A549 treated with AZD2906 at 1 μM for 4 hours (cell line): ENCODE measurements at places on chromosomes 16 and 17. TPM values are rescaled to one million over a fixed set of nuclear protein-coding genes. Genes with fewer than 3 reads are reported as not detected.

TMEM88 gene
- total RNA-seq: 0.20 to 0.89 TPM (median 0.71 TPM) in 5 replicates

ADAMTS18 gene
- total RNA-seq: 0.01 to 0.08 TPM (median 0.02 TPM) in 4 of 5 replicates, not detected in the other

ACBD4 gene
- 6.4 to 7.7 TPM (median 7.5 TPM) in 5 replicates for total RNA-seq

OR4D1 gene
- total RNA-seq: 0.02 to 0.03 TPM in 2 of 5 replicates, not detected in the others

ALOX12B gene
- total RNA-seq: 1.1 to 1.5 TPM (median 1.4 TPM) in 5 replicates

ZFP3 gene
- total RNA-seq: 0.82 to 1.1 TPM (median 1.0 TPM) in 5 replicates

KRTAP4-6 gene
- total RNA-seq: not detected in 5 replicates

SLC46A1 gene
- total RNA-seq: 15.0 to 19.0 TPM (median 17.1 TPM) in 5 replicates

KRT20 gene
- 0.11 to 0.30 TPM (median 0.23 TPM) in 5 replicates for total RNA-seq

SCARF1 gene
- 0.19 to 0.43 TPM (median 0.23 TPM) in 5 replicates for total RNA-seq

VMO1 gene
- 0.39 to 1.4 TPM (median 0.76 TPM) in 5 replicates for total RNA-seq

TEKT5 gene
- total RNA-seq: 0.18 TPM in 1 of 5 replicates, not detected in the others

SHISA9 gene
- 0.02 to 0.14 TPM (median 0.06 TPM) in 5 replicates for total RNA-seq

PPP1R27 gene
- total RNA-seq: 0.08 to 0.35 TPM (median 0.18 TPM) in 5 replicates

SAT2 gene
- 60.3 to 85.9 TPM (median 73.8 TPM) in 5 replicates for total RNA-seq

SHPK gene
- 13.7 to 16.9 TPM (median 15.1 TPM) in 5 replicates for total RNA-seq

PRAC1 gene
- not detected in 5 replicates for total RNA-seq

MYH8 gene
- total RNA-seq: not detected in 5 replicates

CLEC18A gene
- 0.08 to 0.18 TPM (median 0.13 TPM) in 4 of 5 replicates, not detected in the other for total RNA-seq

KRTAP17-1 gene
- total RNA-seq: not detected in 5 replicates

CYBC1 gene
- 51.0 to 60.8 TPM (median 55.2 TPM) in 5 replicates for total RNA-seq

CYBA gene
- 240 to 322 TPM (median 295 TPM) in 5 replicates for total RNA-seq

MPV17L gene
- total RNA-seq: 4.7 to 6.3 TPM (median 5.2 TPM) in 5 replicates

MAF gene
- total RNA-seq: 0.21 to 0.48 TPM (median 0.34 TPM) in 5 replicates

HOXB13 gene
- 1.8 to 2.1 TPM (median 2.0 TPM) in 5 replicates for total RNA-seq

WNT9B gene
- total RNA-seq: 0.02 to 0.05 TPM in 2 of 5 replicates, not detected in the others

GDPD1 gene
- 0.37 to 0.77 TPM (median 0.48 TPM) in 5 replicates for total RNA-seq

TERB1 gene
- total RNA-seq: 0.05 TPM in 1 of 5 replicates, not detected in the others

AOC2 gene
- 1.7 to 2.7 TPM (median 1.8 TPM) in 5 replicates for total RNA-seq

TOM1L1 gene
- total RNA-seq: 31.5 to 43.3 TPM (median 36.8 TPM) in 5 replicates

SLC16A13 gene
- 7.0 to 9.5 TPM (median 8.4 TPM) in 5 replicates for total RNA-seq

CXCL16 gene
- total RNA-seq: 12.9 to 17.1 TPM (median 15.5 TPM) in 5 replicates

FBXW10 gene
- 0.82 to 1.1 TPM (median 0.95 TPM) in 5 replicates for total RNA-seq

SULT1A3 gene
- 4.3 to 8.0 TPM (median 5.8 TPM) in 5 replicates for total RNA-seq
